ENCODE measurements at places on chromosomes 4 and X. TPM values are rescaled to one million over a fixed set of nuclear protein-coding genes. Genes with fewer than 3 reads are reported as not detected.

The C4orf54 gene
- total RNA-seq, result not detected

The ADGRG2 gene
- total RNA-seq, result not detected

The CCDC110 gene
- total RNA-seq, result 0.18 TPM

- DNase-seq, result no peak
These were observed 184.8 kb downstream of the ARHGAP24 start for GRCh38 chr4:85659610-85660218.

DNA sequence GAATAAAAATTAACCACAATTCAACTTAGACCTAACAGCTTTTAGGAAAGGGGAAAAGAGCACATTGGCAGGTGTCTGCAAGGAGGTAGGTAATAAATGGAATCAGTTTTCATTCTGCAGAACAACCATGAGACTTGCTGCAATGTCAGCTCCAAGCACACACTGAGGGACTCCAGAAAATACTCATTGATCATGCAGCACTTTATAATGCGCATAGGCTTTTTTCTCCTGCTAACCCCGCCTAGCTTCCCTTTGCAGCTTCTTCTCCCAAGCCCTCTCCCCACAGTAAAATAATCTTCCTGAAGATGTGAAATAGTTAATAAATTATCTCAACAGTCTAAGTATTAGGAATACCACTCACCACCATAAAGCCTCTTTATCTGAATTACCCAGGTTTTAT, 36.9 kb downstream of the ANKRD17 start:
- no peak for DNase-seq

GRCh38 chr4:145945431-145946155, 7.0 kb upstream of the ZNF827 start:
- no peak for DNase-seq

GRCh38 chrX:1521459-1521956, 15.5 kb downstream of the P2RY8 start:
- peak; percentile 74 for DNase-seq

GRCh38 chrX:138874271-138874935, 162.9 kb upstream of the FGF13 start:
- DNase-seq, result no peak

GRCh38 chr4:137909529-137910309, 332.4 kb downstream of the SLC7A11 start:
- DNase-seq, result no peak

GRCh38 chrX:153449368-153450113, 3.7 kb upstream of the TREX2 start:
- DNase-seq, result no peak
